Hematopoietic multipotent progenitor cell (in vitro differentiated cells): ENCODE measurements at places on chromosomes 6 and 20. TPM values are rescaled to one million over a fixed set of nuclear protein-coding genes. Genes with fewer than 3 reads are reported as not detected.

The NR2E1 gene
- total RNA-seq, result not detected

The TRAPPC3L gene
- total RNA-seq, result not detected

The MOXD1 gene
- total RNA-seq, result under 0.01 TPM

The CNR1 gene
- under 0.01 TPM for total RNA-seq

The TFAP2A gene
- total RNA-seq, result not detected

The ADAM33 gene
- total RNA-seq, result not detected

The SLX4IP gene
- total RNA-seq, result 4.6 TPM

The ADGRG6 gene
- total RNA-seq, result 57.1 TPM

The EEF1A2 gene
- total RNA-seq, result 0.27 TPM
